ENCODE measurements at places on chromosomes 1 and 21.

DNA sequence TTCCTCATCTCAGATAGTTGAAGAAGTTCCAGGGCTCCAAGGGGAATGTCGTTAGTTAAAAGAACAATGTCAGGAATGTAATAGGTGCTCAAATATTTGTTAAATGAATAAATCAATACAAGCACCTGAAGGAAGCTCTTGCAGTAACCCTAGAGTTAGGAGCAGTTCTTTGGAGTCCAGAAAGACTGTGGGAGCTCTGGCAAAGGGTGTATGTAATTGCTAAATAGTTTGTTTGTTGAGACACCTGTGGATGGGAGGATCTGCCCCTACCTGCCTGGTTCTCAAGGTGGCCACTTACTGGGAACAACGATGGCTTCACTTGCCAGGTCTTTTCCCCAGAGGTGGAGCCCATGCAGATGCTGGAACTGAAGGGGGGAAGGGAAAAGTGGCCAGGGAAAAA lies 27.5 kb upstream of the JUN start:
- no peak for DNase-seq

- no peak for DNase-seq
Observed at GRCh38 chr1:97603776-97604175, 317.1 kb downstream of the DPYD start.

DNA sequence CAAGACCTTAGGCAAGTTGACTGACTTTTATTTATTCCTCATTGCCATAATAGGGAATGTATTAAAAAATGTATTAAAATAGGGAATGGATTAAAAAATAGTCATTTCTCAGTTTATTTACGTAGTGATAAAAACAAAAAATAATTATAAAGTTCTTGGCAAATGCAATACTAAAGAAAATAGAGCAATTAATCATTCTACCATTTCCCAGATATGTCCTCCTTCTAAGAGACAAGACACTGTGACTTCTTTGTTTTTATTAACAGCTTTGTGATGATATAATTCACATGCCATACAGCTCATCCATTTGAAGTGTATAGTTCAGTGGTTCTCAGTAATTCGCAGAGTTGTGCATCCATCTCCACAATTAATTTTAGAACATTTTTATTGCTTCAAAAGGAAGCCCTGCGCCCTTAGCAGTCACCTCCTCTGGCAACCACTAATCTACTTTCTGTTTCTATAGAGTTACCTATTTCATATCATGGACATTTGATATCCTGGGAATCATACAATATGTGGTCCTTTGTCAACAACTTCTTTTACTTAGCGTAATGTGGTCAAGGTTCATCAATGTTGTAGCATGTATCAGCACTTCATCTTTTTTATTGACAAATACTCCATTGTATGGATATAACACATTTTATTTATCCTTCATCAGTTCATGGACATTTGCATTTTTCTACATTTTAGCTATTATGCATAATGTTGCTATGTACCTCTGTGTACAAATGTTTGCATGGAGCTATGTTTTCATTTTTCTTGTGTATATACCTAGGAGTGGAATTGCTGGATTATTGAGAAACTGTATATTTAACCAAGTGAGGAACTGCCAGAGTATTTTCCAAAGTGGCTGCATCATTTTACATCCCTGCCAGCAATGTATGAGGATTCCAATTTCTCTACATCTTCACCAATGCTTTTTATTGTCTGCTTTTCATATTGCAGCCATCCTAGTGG lies 5.6 kb downstream of the TBX19 start:
- DNase-seq: no peak

- no peak for DNase-seq
Observed at GRCh38 chr1:1817221-1817620, 39.0 kb upstream of the NADK start.

GRCh38 chr1:168164771-168165170 lies 14.0 kb upstream of the TIPRL start:
- DNase-seq: no peak

- DNase-seq: no peak
Observed at GRCh38 chr1:182845894-182846293, 6.7 kb downstream of the DHX9 start.

- peak; percentile 69 for DNase-seq
Observed at GRCh38 chr1:155977690-155978324, 540 bp downstream of the ARHGEF2 start.

GRCh38 chr1:226388131-226388530 lies 19.8 kb downstream of the PARP1 start:
- DNase-seq: no peak

DNA sequence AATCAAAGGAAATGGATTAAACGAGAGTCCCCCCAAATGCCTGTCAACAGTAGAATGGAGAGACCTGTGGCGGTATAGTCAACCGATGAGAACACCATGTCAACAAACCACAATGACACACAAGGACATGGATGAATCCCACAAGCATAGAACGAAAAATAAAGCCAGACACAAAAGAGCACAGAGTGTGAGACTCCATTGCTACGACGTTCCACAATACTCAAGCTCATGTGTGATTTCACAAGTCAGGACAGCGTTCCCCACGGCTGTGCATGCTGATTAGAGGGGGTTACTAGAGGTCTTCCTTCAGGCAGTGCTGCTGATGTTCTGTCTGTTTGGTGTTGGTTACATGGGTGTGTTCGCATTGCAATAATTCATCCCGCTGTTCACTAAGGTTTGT lies 5.8 kb upstream of the PLA2G2D start:
- DNase-seq: no peak

- no peak for DNase-seq
Observed at GRCh38 chr1:218467101-218468072, 122.3 kb downstream of the TGFB2 start.

- DNase-seq: no peak
Observed at GRCh38 chr1:227943381-227944089, 4.2 kb downstream of the WNT9A start.

DNA sequence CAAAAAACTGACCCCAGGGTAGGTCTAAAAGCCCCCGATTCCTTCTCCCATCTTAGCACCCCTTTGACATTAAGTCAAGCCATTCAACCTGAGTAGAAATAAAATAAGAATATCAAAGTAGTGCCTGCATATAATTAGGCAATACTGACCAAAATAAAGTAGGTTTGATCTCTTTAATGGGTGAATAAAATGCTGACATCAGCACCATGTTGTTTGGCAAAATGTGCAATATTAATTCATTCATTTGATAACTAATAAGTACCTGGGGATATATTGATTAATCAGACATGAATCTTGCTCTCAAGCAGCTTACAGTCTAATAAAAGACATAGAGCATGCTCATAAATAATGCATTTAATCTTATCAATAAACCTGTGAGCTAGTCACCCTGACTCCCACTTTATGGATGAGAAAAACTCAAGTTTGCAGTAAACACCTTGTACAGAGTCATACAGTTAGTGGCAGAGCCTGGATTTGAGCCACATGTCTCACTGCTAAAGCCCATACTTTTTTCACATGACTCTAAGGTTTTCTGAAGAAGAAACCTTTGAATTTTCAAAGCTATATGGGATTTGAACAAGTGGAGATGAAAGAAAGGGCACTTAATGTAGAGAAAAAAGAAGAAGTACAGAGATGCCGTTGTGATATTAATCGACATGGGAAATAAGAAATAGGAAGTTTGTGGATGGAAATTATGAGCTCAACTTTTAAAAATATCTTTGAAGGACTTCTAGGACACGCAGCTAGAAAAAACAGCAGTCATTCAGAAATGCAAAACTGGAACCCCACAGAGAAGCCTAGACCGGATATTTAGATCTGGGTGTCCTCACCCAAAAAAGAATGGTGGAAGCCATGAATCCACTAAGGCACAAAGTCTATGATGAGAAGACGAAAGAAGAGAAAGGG lies 183.9 kb downstream of the TOMM20 start:
- peak; percentile 73 for DNase-seq

DNA sequence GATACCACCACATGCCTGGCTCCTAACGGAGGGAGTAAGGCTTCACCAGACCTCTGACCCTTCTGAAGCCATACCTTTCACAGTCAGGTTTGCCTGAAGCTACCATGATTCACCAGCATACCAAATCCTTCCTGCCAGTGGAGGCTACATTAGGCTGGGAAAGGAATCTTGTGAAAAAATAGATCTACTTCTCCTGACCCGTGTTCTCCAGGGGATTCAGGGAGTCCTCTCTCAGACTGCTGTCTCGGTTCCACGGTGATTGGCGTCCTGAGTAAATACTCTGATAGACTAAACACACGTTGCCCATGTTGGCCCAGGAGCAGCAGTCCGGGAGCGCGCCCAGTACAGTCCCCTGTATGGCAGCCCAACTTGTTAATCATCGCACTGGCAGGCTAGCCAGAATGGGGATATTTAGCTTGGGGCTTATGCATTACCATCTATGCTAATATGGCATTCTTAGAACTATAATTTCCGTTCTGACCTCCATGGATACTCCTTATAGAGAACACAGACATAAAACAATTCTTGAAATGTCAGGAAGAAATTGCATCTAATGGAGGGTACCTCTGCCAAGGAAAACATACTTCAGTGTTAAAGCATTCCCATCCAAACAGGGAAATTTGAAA lies 173.2 kb downstream of the ROR1 start:
- DNase-seq: no peak

GRCh38 chr1:218679391-218679790 lies 334.3 kb downstream of the TGFB2 start:
- no peak for DNase-seq
